ENCODE measurements at places on chromosomes 12 and 14.

DNA sequence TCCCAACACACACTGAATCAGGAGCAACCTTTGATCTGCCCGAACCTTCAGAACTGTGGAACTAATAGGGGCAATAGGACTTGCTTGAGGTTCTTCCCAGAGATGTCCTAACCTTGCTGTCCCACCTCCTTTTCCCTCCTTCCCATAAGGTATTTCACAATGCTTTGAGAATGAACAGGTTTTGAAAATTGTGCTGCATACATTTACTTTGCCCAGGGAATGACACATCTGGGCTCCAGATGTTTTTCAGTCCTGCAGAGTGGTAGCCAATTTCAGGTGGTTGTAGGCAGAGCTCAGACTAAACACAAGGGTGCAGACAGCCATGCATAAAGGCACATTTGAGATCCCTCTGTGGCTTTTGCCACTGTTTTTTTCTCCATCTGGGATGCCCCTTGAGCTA, 206.7 kb upstream of the PWP1 start:
- no peak for DNase-seq

- DNase-seq: no peak
These were observed 319.4 kb upstream of the ATP2B1 start for GRCh38 chr12:90027889-90028634.

DNA sequence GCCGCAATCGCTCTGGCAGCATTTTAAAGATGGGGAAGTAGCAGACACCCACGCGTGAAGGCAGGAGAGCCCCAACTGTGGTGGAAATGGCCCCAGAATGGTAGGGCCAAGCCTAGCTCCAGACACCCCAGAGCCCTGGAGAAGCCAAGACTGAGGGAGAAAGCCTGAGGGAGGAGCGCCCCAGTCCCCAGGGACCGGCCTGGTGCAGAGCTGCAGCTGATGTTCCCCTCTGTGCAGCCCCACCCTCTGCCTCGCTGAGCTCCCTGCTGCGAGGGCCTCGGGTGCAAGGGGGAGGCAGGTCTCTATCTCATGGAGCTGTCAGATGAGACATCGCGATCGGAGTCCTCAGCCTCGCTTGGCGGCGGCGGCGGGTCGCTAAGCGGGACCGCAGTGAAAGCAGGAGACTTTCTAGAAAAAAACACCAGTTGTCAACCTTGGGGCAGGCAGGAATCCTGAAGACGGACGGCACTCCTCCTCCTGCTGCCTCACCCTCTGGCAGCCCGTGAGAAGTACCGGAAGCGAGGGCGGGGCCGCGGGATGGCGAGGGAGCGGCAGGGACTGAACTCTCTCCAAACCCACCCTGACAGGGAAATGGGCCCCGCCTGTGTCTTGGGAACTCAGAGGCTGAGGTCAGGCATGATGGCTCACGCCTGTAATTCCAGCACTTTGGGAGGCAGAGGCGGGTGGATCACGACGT, 6.0 kb downstream of the GAPDH start:
- no peak for DNase-seq

- DNase-seq: no peak
These were observed 237.8 kb upstream of the LRIG3 start for GRCh38 chr12:59158066-59158465.

DNA sequence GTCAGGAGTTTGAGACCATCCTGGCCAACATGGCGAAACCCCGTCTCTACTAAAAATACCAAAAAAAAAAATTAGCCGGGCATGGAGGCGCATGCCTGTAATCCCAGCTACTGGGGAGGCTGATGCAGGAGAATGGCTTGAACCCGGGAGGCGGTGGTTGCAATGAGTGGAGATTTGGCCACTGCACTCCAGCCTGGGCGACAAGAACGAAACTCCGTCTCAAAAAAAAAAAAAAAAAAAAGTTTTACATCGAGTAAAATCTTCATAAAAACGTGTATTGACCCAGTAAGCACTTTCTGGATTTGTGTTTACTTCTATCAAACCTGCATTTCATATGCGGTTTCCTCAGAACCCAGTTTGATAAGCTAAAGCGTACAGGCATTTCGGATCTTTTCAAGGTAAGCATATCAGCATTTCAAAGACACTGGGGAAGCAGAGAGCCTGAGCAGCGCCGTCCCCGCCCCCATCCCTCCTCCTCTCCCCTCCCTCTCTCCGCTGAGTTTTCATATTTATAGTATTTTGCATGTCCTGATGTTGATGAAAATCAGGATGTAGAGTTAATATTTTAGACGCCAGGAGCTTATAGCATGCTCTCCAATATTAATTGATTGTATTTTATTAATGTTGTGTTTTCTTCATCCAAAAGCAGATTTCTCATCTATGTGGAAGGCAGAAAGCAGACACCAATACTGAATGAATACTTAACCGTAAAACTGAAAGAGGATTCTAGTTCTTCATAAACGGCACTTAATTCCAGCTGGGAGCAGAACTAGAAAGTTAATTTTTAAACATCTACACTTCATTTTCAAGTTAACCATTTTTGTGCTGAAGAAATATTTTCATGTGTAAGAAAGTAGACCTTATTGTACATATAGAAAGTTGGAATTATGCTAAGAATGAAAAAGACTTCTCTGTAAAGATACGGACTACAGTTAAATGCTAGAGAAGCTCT, 9.2 kb upstream of the HIP1R start:
- DNase-seq: no peak

DNA sequence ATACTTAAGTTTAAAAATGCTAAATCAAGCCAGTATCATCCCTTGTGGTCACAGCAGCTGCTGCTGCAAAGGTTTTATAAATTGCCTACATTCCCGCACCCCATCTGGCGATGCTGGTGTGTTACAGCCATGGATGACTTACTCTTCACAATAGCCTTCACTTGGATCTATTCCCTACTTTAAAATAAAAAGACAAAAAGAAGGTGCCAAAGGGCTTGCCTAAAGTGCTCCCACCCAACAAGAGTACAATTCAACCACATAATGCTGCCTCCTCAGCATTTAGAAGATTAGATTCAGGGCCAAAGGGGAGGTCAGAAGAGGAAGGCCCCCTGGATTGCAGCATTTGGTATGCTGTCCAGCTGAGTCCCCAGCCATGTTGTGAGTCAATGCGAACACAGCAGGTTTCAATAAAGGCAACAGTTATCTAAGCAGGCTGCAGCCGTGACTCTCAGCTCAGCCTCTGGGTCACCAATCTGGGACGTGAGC, 176.1 kb downstream of the DAD1 start:
- no peak for DNase-seq

- DNase-seq: no peak
These were observed 368.7 kb upstream of the GARIN6 start for GRCh38 chr12:99278899-99279298.

Measured in GOT3 (cell line).